ENCODE measurements at places on chromosomes 12 and 14.

DNA sequence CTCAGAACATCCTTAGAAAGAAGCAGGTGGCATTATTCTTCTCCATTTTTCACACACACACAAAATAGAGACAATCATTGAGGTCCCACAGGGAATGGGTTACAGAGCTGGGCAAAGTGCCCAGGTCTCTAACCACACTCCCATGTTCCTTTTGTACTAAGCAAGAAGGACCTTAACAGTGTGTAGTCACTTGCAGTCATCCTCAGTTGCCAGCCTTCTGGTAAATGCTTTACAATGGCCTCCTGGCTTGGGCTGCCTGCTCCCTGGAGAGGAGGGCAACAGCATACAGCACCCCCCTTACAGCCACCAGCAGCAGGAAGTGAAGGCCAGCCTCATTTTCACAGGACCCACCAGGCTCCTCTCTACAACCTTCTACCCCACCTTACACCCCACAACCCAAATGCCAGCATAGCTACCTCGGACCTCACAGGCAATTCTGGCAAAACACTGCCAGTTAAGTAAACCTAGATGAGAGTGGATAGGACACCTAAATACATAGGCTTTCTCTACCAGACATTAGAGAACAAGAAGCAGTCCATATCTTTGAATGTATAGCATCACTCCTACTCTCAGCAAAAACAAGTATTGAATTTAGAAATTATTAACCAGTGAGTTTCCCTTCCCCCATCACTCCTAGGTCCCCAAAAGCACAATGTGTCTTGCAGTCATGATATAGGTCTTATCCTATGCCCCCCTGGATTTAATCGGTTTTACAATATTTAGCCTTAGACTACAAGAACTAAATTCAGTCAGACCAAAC, 88.1 kb downstream of the PPP2R5E start:
- DNase-seq: peak; percentile 27

DNA sequence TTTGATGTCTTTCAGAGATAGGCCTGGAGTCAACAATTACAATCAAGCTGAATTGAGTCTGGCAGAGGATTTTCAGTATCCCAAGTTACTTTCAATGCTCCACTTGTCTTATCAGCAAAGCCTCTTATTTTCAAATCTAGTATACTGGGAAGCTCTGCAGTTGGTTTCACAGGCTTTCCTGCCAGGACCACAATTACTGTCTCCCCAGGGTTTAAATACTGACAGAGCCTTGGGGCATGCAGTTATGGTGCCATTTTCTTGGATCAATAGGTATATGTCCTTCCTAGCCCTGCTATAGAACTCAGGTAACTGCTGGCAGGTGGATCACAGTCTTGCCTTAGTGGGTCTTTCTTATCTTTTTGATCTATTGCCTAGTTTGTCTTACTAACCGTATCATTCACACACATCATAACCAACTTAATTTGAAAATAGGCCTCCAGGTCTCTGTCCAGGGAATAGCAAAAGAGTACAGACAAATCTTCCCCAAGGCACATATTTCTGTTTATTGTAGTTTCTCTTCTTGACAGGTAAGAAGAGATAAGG, 22.4 kb upstream of the RNU6-8 start:
- DNase-seq: no peak

GRCh38 chr12:77229640-77230442, 164.5 kb upstream of the E2F7 start:
- peak; percentile 47 for DNase-seq

GRCh38 chr12:124947561-124948398, 33.3 kb upstream of the UBC start:
- DNase-seq: no peak

GRCh38 chr14:79352076-79352630, 859.2 kb downstream of the DIO2 start:
- DNase-seq: no peak

GRCh38 chr12:40390980-40391379, 166.2 kb downstream of the LRRK2 start:
- DNase-seq: no peak

- no peak for DNase-seq
Observed at GRCh38 chr14:57491640-57492039, 2.0 kb downstream of the CCDC198 start.

Data from GM23338 (cell line).